ENCODE measurements at places on chromosomes 13 and 19.

DNA sequence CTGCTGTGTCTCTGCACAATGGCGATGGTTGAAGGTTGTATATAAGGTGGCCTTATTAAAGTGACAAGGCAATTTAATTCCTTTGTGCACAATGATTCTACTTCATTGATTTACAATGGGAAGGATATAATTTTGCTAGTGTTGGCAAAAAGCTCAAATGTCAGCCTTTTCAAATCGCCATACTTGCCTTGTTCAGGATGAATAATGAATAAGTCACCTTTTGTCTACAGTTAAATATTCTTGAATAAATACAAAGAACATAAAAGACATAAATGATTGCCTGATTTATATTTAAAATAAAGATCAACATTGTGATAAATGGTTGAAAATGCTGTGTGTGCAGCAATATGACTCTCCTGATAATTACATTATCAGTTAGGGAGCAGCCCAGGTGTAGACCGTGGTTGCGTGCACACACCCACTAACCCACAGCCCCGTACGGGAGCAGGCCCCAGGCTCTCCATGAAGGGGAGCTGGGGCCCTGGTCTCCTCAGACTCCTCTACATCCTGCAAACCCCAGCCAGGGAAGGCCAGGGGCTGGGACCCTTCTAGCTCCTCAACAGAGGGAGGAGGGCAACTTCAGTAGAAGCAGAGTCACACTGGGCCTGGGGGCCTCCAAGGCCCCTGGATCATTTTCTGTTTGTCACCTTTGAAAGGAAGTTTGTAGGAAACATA is 64.9 kb downstream of the TEX29 start:
- no peak for DNase-seq

DNA sequence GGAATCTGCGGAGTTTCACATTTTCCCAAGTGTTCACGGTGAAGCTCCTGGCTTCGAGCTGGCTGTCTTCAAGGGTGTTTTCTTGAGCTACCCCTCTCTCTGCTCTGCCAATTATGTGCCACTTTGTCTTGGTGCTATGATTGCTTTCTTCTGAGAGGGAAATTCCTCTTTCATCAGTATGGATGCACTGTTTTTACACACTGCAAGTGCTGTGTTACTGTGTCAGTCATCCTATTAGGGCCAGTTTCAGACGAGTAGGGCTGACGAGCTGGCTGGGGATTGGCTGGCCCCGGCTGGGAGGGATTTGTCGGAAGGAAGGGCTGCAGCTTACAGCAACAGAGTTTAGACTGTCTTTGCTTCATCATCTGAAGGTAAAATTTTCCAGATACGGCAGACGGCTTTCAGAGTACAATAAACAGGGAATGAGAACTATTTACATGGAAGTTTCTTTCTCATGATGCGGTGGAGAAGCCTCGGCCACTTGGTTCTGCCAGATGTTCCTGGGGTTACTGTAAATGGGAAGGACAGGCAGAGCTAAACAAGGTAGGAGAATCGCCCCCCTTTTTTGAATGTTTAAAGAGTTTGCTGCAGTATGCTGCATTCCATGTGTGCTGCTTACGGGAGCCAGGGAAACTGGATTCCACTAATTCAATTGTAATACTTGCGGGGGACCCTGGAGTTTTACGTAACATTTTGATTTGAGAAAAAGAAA is at the start of gene MBNL2:
Gene MBNL2 (plus strand): TSS at position 345 of the 712 bp plus-strand sequence. CDS start 53,903 bp downstream, outside the sequence.
- peak; percentile 74 for DNase-seq

- no peak for DNase-seq
Observed at GRCh38 chr13:67004511-67004910, 225.6 kb downstream of the PCDH9 start.

GRCh38 chr13:20702530-20702914 is 977 bp upstream of the IL17D start:
- DNase-seq: no peak

- DNase-seq: no peak
Observed at GRCh38 chr13:111383591-111384440, 63.4 kb downstream of the TEX29 start.

DNA sequence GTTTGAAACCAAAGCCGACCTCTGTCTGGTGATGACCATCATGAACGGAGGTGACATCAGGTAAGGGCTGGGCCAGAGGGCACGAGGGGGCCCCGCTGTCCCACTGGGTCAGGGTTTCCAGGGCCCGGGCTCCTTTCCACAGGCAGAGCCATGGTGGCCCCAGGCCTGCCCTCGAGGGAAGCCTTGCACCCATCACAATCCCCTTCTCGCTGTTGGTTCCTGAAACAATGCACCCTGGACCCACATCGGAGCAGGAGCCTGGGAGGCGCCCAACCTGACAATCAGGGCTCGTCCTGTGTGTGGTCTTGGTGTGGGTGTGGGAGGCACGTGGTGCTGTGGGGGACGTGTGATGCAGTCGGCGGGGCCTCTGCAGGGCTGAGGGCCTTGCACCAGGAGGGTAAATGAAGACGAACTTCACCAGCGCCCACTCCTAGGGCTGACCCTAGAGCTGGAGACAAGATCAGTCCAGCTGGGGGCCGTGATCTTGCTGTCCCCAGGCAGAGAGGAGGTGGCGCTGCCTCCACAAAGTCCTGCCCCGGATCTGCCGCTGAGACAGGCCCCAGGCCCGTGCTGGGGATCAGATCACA is 2.8 kb downstream of the GRK1 start:
- DNase-seq: no peak

GRCh38 chr13:50128428-50128931 is 113.2 kb downstream of the KCNRG start:
- DNase-seq: no peak

- no peak for DNase-seq
Observed at GRCh38 chr13:77033717-77034302, 6.9 kb upstream of the FBXL3 start.

DNA sequence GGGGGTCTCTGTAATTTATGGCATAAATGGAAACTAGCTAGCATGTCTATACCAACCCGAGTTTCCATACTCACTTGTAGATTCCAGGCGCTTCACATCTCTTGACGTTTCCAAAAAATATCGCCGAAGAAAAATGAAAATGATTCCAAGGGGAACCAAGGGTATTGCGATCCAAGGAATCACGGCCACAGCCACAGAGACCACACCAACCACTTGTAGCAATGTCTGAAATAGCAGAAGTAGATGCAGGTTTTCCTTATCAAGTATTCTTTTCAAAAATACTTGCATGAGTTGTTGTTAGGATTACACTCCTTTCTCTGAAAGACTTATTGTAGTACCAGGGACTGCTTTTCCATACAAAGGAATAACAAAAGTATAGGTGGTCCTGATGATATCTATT is 218.2 kb downstream of the ABCC4 start:
- DNase-seq: no peak

GRCh38 chr13:100673376-100673712 is 1.3 kb downstream of the TMTC4 start:
- no peak for DNase-seq

DNA sequence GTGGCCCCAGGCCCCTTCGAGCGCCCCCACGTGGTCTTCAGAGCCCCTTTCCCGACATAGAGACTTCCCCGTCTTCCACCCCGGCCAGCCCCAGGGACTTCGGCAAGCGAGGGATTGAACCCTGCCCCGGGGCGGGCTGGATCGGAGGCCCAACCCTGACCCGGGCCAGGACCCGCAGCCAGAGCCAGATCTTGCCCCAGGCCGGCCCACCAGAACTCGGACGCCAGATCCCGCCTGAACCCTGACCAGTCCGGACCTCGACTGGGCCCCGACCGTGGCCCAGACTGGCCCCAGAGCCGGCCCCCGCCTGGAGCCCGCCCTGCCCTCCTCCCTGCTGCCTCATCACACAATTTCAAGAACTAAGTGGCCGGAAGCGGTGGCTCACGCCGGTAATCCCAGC is 253 bp upstream of the TPTE2 start:
- DNase-seq: no peak

GRCh38 chr19:13024126-13024950 is 29.1 kb downstream of the NFIX start:
- DNase-seq: no peak

GRCh38 chr19:9531933-9532332 is 6.5 kb downstream of the ZNF426 start:
- no peak for DNase-seq

GRCh38 chr13:90438576-90438975 is 908.9 kb upstream of the MIR17HG start:
- DNase-seq: no peak

GRCh38 chr19:10299545-10300458 is 9.8 kb downstream of the ZGLP1 start:
- DNase-seq: peak; percentile 42

DNA sequence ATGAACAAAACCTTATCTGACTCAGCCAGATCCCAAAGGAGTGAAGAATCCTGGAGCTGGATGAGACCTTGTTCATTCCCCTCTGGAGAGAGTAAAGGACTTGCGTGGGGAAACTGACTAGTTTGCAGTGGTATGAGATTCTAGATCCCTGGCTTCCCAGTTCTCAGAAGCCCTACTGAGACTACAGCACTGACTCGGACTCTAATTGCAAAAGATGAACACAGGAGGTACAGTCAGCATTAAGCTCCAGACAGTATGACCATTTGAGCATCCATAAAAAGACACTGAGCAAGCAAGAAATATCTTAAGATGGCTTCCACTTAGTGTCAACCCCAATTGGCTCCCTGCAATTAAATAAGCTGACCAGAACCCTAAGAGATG is 6.8 kb downstream of the ZC3H4 start:
- DNase-seq: no peak

All from AML-193 (cell line).